ENCODE measurements at places on chromosomes 4 and X.

GRCh38 chrX:40285876-40286275, 188.1 kb upstream of the BCOR start:
- DNase-seq = no peak

GRCh38 chr4:73416423-73417087, 12.5 kb downstream of the ALB start:
- DNase-seq = no peak

DNA sequence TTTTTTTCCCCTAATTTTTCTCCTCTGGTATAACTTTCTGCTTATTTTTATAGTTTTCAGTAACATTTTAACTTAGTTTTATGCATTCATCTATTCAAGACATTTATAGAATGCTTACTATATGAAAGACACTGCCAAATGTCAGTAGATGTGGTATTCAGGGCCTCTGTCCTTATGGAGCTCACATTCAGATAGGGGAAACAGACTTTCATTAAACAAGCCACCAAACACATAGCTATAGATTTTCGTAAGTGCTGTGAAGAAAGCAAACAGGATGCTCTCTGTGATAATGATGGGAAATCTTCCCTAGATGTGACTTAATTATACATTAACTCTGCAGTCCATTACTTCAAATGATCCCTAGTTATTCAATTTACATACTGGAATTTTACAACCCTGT, 362.0 kb upstream of the FTHL17 start:
- DNase-seq = no peak

DNA sequence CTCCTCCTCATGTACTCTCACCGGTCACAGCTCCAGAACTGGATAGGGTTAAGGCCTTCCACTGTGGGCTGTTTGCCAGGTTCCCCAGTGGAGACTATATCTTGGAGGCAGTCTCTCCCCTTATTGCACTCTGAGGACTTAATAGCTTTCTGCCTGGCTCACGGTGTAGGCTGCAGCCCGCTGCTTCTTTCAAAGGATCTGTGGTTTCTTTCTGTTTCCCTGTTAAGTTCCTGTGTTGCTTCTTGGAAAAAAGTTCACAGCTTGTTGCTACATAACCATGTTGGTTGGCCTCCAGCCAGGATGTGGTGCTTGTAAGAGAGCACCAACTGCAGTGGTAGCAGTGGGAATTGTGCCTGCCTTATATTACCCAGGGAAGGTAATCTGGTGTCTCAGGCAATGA, 24.9 kb upstream of the ZDHHC15 start:
- DNase-seq = no peak

- DNase-seq = no peak
Measured at GRCh38 chr4:119728692-119729593, 100.3 kb upstream of the PDE5A start.

- no peak for DNase-seq
Measured at GRCh38 chr4:162401021-162401420, 237.2 kb upstream of the FSTL5 start.

GRCh38 chr4:177239477-177239876, 70.2 kb upstream of the NEIL3 start:
- no peak for DNase-seq

DNA sequence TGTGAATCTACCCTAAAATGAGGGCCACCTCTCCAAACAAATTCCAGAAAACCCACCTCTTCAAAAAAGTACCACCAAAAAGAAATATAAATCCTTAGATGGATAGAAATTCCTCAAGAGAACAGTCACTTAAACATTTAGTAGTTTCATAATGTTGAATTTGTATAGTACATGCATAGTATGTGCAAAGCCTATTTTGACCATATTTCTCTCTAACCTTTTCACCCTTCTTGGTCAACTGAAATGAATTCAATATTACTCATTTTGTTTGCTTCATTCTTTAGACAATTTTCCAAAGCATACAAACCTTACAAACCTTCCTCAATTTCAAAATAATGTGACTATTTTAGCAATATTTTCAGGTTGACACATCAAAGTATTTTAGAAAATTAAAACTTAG, 4.1 kb downstream of the RHOXF1 start:
- DNase-seq = no peak

- no peak for DNase-seq
Measured at GRCh38 chr4:80592950-80593349, 257.4 kb downstream of the CFAP299 start.

DNA sequence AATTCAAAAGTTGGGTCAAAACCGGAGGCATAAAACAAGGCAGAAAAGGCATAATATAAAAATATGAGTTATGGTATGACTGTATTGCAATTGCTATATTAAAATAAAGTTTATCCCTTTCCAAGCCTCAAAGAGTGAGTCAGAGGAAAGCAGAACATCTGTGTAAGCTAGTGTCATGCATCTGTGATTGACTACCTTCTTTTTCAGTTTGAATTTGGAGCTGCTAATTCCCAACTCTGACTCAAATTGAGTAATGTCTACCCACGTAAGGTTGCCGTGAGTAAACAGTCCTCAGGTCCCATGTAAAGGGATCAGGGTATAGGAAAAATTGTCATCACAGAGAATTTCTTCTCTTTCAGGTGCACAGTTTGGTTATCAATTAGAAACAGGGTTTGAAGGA, 6.5 kb upstream of the SLITRK4 start:
- no peak for DNase-seq

- no peak for DNase-seq
Measured at GRCh38 chrX:107541244-107541643, 87.1 kb upstream of the PRPS1 start.

- no peak for DNase-seq
Measured at GRCh38 chr4:147247579-147247978, 233.3 kb upstream of the EDNRA start.

DNA sequence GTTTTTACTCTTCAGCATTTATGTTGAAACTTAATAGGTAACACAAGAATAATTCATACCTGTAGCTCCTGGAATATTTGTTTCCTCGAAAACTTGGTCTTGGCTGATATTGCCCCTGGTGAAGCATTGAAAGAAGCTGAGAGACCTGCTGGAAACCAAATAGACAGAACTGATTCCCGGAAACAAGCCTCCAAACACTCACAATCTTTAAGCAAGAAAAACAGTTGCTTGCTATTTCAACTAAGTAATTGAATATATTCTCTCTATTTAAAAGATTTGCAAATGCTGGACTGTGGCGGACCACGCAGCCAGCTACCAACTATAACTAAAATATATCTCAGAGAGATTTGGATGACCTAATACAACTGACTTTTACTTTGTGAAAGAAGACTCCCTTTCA, 3.6 kb downstream of the PCDH18 start:
- DNase-seq = no peak

DNA sequence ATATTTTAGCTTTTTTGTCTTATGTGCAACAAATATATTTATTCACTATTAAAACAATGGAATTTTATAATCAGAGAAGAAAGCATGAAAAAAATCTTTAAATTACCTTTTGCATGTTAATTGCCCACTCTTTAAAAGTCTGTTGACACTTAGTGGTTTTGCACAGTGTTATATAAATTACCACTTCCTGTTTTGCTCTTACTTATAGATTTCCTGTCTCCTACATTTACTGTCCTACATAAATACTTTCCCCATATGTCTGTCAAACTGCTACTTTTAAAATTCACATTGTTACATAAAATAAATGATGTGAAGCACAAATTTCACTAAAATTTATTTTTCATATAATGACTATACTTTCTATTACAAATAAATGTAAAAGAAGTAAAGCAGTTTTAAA, 161.1 kb upstream of the NDST4 start:
- DNase-seq = peak; percentile 8

DNA sequence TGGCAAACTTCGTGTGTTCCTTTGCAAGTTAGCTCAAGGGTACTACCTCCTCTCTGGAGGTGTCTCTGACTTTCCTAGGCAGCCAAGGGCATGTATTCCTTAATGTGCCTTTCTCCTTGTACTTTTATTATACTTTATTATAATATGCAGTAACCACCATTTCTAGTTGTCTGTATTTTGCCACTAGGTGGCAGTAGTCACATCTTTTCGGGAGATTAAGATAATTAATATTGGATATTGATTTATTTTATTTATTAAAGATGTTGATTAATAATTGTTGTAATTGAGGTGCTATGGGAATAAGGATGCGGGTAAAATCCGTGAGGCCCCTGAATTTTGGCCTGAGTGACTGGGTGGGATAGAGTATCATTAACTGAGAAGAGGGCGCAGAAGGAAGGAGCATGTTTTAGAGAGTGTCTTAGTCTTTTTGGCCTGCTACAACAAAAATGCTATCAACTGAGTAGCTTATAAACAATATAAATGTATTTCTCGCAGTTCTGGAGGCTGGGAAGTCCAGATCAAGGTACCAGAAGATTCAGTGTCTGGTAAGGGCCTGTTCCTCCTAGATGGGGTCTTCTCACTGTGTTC, 153.3 kb downstream of the TMEM164 start:
- no peak for DNase-seq

DNA sequence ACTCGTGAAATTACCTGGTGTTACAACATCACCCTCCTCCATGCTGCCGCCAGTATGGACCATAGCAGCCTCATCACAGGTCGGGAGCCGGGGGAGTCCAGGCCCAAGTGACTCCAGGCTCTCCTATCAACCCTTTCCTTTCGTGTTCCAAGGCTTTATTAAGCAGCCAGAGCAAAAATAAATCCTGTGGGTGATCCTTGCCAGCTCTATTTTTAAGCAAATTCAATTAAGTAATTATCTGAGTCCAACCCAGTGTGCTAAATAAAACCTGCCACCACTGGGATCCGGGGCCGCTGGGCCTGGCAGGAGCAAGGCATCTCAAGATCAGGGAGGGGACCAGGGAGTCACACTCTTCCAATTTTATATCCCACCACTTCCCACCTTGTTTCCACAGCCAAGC, 80.7 kb upstream of the PRPS1 start:
- no peak for DNase-seq

DNA sequence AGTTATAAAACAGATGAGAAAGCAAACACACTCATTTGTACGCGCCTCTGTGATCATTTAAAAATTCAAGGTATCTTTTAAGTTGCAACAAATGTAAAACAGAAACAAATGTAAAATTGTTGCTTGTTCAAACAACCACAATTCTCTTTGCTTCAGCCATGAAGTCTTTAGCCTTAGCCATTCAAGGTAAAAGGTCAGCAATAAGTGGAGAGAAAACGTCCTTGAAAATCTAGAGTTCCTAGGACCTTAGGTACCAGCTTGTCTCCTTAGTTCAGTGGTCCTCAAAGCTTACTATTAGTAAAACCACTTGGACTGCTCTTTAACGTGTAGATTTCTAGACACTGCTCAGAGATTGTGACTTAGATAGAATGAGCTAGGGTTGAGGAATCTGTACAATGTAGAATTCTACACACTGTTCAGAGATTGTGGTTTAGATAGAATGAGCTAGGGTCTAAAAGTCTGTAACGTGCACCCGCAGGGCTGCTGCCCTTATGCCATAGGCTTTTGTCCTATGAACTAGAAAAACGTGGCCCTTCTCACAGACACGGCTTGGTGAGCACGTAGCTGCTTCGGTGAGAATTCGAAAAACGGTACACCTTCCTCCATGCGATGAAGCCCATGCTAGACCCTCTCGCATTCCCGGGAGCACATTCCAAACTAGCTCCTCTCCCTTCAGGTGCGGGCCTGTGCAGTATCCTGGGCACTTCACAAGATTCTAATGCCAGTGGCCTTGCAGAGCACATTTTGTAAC, 1.7 kb downstream of the PLAC8 start:
- peak; percentile 16 for DNase-seq

DNA sequence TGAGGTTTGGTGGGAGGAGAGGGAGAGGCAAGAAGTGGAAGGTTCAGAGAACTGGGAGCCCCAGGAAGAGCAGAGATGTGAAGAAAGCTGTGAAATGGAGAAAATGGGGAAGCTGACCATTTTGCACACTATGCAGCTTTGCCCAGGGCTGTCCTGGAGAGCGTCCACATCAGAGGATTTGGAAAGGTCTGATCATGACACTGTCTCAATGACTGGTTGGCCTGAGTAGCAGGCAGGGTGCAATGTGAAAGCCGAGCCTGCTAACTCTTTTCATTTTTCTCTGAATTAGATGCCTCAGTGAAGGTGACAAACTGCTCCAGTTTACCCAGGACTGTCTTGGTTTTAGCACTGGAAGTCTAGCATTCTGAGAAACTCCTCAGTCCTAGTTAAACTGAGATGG, 330.1 kb upstream of the RPS6KA3 start:
- DNase-seq = no peak

DNA sequence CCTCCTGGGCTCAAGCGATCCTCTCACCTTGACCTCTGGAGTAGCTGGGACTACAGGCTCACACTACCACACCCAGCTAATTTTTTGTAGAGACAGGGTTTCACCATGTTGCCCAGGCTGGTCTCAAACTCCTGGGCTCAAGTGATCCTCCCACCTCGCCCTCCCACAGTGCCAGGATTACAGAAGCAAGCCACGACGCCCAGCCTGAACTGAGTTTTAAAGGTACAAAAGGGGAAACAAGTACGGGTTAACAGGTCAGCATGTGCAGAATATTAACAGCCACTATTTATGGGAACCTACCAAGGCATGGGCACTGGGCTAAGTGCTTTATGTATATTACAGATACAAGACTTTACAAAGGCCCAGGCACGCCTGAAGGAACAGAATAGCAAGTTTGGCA, 164.3 kb upstream of the GPC4 start:
- DNase-seq = no peak

DNA sequence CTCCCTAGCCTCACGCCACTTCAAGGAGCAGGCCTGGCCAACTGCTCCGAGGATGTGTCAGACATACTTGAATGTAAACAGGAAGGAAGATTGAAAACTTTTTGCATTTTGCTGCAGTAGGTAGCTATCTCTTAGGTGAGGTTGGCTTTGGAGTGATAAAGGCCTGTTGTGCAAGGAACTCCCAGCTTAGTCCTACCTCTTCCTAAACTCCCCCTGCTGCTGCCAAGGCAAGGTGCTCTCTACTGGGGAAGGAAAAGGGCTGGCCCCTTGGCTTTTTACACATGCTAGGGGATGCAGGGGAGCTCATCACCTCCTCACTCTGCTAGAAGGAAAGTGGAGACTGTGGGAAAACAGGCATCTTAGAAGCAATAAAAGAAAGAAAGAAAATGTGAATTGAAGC, 10.7 kb upstream of the BRS3 start:
- DNase-seq = no peak

DNA sequence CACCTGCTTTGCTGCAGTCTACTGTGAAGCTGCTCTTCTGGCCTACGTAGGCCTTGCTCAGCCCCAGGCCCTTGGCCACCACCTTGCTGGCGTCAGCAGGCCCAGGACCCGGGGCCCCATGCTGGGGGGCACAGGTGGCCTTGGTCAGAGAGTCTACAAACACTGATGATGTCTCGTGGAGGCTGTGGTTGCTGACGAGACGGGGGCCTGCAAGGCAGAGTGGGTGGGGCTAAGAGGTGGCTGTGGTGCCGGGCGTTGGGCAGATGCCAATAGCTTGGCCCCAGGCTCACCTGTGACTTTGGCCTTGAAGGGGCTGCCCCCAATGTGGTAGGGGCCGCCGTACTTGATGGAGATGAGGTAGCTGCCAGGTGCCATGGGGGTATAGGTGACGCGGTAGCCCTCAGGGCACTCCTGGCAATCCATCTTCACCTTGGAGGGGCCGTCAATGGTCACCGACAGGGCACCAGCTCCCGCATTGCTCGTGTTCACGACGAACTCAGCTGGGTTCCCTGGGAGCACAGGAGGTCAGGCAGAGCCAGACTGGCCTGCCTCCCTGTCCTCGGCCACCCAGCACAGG, 25.0 kb downstream of the FLNA start:
- DNase-seq = no peak

- DNase-seq = no peak
Measured at GRCh38 chr4:110092646-110093045, 105.8 kb downstream of the ELOVL6 start.
